ENCODE measurements at places on chromosomes 6 and 20.

DNA sequence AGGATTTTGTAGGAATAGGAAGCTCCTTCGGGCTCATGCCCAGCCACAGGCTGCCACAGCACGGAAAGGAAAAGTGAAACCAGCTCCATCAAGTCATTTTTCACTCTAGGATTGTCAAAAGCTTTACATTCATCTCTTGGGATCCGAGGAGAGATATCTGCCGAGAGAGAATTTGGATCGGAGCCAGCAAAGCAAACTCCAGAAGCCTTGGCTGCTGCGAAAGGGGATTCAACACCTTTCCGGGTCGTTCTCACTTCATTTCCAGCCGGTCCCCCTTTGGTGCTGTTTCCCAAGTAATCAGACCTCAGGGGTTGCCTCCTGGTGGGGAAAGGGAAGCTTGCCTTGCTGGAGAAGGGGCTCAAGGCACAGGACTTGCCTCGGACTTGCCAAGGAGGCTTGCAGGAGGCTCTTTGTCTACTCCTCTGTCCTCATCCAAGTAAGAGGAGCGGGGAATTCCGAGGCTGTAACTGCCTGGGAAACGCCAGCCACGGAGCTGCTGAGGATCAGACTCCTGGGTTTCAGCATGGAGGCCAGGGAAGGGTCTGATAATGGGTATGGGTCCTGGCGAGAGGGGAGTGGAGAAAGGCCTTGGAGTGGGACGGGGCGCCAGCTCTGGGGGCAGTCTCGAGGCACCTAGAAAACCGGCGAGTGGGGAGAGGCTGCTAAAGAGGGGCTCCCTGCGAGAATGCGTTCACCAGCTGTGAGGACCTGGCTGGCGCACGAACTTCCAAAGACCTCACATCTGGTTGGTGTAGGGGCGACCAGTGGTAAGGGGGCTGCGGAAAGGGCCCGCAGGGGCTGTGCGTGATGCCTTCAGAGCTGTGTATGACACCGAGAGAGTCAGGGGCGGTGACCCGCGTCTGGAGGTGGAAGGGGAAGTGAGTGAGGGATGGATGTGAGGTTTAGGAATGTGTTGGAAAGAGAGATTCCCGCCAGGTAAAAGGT is 702 bp downstream of the ETV7 start:
- DNase-seq = no peak

GRCh38 chr6:111979633-111980032 is 74.3 kb upstream of the CCN6 start:
- no peak for DNase-seq

- peak; percentile 11 for DNase-seq
Measured at GRCh38 chr6:69487688-69488087, 309.1 kb downstream of the LMBRD1 start.

DNA sequence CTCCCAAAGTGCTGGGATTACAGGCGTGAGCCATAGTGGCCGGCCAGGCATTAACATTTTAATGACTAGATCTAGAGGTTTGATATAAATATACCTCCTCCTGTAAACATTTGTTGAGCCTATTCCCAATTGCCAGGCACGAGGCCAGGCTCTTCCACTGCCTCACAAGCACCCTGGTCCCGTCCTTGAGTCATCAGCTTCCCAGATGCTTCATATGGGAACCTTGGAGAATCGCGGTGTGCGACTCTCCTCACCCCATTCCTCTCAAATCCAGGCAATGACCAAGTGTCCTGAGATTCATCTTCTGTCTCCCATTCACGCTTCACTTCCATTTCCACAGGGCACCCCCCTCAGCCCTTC is 35.9 kb upstream of the PIM1 start:
- no peak for DNase-seq

DNA sequence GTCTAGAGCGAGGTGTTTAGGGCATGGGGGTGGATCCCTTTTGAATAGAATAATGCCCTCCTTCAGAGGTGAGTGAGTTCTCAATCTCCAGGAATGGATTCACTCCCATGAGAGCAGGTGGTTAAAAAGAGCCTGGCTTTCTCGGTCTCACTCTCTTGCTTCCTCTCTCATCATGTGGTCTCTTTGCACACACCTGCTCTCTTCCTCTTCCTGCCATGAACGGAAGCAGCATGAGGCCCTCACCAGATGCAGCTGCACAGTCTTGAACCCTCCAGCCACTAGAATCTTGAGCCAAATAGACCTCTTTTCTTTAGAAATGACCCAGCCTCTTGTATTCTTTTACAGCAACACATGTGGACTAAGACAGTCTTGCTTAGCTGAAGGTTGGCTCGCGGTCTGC is 119.3 kb downstream of the BMP7 start:
- DNase-seq = no peak

- no peak for DNase-seq
Measured at GRCh38 chr6:111832833-111833418, 40.3 kb downstream of the FYN start.

GRCh38 chr20:45336530-45337366 is 11.5 kb downstream of the SDC4 start:
- no peak for DNase-seq

DNA sequence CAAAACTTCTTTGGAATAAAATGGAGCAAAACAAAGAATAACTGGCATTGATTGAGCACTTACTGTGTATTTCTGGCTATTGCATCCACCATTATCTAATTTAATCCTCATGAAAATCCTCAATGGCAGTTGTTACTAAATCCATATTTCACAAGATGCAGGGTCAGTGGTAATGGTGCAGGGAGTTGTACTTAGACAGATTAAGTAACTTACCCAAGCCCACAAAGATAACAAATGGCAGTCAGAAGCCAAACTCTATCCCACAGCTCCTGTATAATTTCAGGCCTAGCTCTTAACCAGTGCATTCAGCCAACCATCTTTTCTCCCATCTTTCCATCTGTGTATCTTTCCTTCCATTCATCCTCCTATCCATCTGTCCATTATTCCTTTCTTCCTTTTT is 29.3 kb upstream of the SSTR4 start:
- DNase-seq = no peak

DNA sequence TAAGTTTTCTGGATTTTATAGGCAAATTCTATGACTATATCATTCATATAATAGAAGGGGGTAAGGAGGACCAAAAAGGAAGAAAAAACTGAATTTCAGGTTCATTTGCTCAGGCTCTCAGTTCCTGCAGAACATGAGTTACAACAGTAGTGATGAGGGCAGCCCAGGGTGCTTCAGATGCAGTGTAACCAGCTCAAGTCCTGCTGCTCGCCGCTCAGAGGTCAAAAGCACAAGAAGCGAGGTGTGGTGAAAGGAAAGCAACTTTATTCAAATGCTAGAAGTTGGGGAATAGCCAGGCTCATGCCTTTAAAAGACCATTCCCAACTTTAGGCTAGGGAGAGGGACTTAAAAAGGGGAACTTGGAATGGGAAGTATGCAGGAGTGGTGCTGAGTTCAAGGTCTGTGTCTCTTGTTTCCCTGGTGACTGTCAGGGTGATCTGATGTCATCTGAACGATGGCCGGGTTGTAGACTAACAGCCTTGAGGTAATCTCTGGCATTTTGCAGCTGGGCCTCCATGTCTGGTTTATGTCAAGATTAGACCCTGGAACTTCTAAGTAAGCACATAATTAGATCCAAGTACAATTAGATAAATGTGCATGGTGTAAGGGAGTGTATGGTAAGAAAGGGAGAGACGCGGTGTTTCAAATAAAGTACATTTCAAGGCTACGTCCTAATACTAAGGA is 14.5 kb upstream of the SEC63 start:
- DNase-seq = no peak

DNA sequence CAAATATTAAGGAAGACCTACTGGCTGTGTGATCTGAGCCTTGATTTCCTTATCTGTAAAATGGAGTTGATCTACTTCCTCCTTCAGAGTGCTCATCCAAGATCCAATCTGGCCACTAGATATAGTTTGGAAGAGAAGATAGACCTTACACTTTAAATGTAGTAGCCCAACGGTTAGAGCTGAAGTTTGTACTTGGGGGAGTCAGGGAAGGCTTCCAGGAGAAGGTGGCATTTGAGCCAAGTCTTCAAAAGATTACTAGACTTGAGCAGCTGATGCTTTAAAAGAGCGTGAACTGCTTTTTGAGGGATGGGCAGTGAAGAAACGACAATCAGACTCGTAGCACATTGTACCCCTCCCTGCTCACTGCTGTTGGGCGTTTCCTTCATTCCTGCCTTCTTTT is 3.6 kb downstream of the LBP start:
- no peak for DNase-seq

GRCh38 chr6:22017272-22017671 is 279.6 kb downstream of the PRL start:
- no peak for DNase-seq

DNA sequence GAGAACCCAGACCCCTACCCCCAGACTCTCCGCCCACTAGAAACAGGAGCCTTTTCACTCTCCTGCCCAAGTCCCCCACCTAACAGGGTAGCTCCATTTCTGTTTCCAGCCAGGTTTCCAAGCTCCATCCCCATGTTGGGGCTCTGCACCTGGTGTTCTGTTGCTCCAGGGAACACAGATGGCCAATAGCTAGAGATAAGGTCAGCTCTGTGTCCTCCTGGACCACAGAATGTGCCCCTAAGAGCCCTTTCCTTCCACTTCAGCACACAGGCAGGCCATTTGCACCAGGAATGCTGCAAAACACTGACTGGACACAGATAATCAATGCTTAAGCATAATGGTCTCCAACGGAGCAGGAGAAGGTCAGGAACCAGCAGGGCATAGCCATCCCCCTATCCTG is 159.4 kb downstream of the QRSL1 start:
- DNase-seq = no peak

- no peak for DNase-seq
Measured at GRCh38 chr20:62388839-62389600, 2.1 kb downstream of the RPS21 start.

GRCh38 chr6:21999012-21999528 is 297.8 kb downstream of the PRL start:
- DNase-seq = no peak
